Aorta (tissue), 5 donors: ENCODE measurements at places on chromosomes 4 and X.

DNA sequence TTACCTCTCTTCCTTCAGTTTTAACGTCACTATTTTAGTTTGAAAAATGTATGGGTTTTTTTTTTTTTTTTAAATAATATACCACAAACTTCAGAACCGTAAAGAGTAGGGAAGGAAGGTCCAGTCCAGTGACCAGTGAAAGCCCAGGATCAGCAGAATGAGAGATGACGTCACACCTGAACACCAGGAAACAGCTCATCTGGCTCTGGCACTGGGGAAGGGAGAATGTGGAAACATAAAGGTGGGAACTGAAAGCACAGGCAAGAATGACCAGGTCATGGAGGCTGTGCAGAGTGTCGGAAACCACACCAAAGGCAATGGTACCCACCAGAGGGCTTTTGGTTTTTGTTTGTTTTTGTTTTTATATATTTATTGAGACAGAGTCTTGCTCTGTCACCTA, 141.2 kb downstream of the DHX15 start:
- H3K36me3 ChIP-seq, result no peaks in the 10 kb centered on the region
- H3K4me3 ChIP-seq, result no peak overlapping the region
- H3K4me1 ChIP-seq, result no peaks in the 10 kb centered on the region
- no peaks in the 10 kb centered on the region for H3K27me3 ChIP-seq
- no peak for DNase-seq

GRCh38 chr4:140529434-140529833, 5.5 kb downstream of the ELMOD2 start:
- no peak overlapping the region for H3K27ac ChIP-seq
- H3K27me3 ChIP-seq, result no peaks in the 10 kb centered on the region
- no peak overlapping the region for H3K4me3 ChIP-seq
- DNase-seq, result no peak
- no peaks in the 10 kb centered on the region for H3K36me3 ChIP-seq
- no peaks in the 10 kb centered on the region for H3K4me1 ChIP-seq

DNA sequence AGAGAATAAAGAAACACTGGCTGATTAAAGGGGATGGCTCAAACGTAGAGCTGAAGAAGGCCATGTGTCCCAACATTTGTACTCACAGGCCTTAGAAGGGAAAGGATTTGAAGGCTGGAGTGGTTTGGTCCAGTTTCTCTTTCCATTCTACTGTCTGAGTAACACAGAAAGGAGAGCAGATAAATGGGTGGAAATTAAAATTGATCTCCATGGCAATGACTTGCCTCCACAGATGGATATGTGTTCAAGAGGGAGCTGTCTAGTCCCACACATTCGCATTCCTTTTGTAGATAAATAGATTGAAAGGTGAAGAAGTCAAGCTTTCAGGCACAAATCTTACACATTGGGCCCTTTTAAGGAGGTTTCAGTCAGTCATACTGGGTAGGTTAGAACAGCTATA, 74.6 kb downstream of the DOCK11 start:
- no peaks in the 10 kb centered on the region for H3K36me3 ChIP-seq
- no peaks in the 10 kb centered on the region for H3K27me3 ChIP-seq
- H3K4me1 ChIP-seq, result no peaks in the 10 kb centered on the region
- H3K4me3 ChIP-seq, result no peak overlapping the region
- DNase-seq, result no peak

DNA sequence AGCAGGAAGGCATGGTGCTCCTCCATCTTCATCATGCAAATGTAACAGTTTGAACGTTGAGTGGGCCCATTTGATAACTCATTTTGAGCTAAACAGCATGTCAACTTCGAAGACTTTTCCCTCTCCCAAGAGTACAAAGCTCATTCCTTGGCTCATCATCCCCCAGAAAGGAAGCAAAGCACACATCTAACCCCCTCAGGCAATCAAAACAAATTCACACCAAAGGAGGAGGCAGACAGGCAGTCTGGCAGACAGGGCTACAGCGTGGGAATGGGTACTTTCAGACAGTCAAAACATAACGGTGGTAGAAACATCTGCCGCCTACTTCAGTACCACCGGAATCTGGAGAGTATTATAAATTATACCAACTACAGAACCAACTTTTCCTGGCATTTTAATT, 81.7 kb downstream of the PCDH19 start:
- DNase-seq, result no peak
- H3K27me3 ChIP-seq, result no peaks in the 10 kb centered on the region
- no peak overlapping the region for H3K27ac ChIP-seq

- H3K36me3 ChIP-seq, result no peaks in the 10 kb centered on the region
- H3K4me1 ChIP-seq, result peaks cover 6% of the 10 kb centered on the region
- H3K4me3 ChIP-seq, result no peak overlapping the region
- no peaks in the 10 kb centered on the region for H3K27me3 ChIP-seq
- peak overlapping the region; percentile 74 for H3K27ac ChIP-seq
Measured at GRCh38 chr4:38099020-38099600, 138.9 kb downstream of the PTTG2 start.

GRCh38 chr4:144589512-144589911, 56.4 kb upstream of the HHIP start:
- DNase-seq, result no peak
- H3K4me3 ChIP-seq, result no peak overlapping the region
- H3K36me3 ChIP-seq, result no peaks in the 10 kb centered on the region
- H3K27ac ChIP-seq, result no peak overlapping the region
- no peaks in the 10 kb centered on the region for H3K4me1 ChIP-seq

DNA sequence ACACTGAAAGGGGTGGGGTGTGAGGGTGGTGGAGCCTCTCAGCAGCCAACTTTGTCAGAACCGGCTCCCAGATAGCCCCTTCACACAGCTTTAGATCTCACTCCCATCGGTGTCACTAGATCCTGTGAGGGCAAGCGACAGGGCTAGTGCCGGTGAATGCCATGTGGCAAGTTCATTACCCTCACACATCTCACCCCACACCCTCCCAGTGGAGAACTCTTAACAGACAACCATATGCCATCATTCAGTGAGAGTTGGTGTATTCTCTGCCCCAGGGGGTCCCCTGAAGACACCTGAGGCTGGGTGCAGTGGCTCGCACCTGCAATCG, 15.3 kb downstream of the SEPTIN6 start:
- no peak overlapping the region for H3K4me3 ChIP-seq
- DNase-seq, result no peak
- H3K36me3 ChIP-seq, result no peaks in the 10 kb centered on the region
- H3K4me1 ChIP-seq, result no peaks in the 10 kb centered on the region

DNA sequence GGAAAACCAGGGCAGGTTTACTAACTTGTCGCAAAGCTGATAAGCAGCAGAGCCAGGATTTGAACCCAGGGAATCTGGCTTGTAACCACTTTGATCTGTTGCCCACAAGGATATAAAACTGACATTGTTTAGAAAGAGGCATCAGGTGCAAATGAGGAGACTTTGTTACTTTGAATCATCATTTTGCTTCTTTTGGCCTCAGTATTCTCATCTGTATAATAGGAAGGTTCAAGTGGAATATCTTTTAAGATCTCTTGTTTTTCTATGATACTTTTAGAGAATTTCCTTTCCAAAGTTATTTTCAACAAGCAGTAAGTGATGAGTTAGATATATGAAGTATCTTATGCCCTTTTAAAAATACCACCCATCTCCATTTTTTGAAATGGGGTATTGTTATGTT, 57.8 kb upstream of the NAP1L5 start:
- H3K27me3 ChIP-seq, result no peaks in the 10 kb centered on the region
- peaks cover 8% of the 10 kb centered on the region for H3K4me1 ChIP-seq
- no peak for DNase-seq
- no peaks in the 10 kb centered on the region for H3K36me3 ChIP-seq
- H3K4me3 ChIP-seq, result no peak overlapping the region
- no peak overlapping the region for H3K27ac ChIP-seq

DNA sequence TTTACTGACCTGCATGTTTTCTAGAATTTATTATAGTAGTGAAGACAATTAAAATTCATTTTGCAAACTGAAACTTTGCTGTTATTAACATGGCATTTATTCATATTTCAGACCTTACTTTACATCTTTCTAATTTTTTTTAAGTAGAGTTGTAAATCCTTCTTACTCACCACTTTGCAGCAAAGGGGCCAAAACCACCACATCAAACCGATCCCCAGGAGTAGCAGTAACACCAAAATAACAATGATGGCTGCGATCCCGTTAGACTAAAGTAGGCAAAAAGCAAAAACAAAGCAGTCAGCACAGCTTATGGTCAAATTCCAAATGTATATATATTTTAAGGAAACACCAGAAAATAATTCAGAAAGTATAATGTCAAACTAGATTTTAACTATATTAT, 64.7 kb downstream of the ANTXR2 start:
- H3K4me1 ChIP-seq, result no peaks in the 10 kb centered on the region
- no peak overlapping the region for H3K27ac ChIP-seq
- DNase-seq, result no peak
- H3K36me3 ChIP-seq, result no peaks in the 10 kb centered on the region

DNA sequence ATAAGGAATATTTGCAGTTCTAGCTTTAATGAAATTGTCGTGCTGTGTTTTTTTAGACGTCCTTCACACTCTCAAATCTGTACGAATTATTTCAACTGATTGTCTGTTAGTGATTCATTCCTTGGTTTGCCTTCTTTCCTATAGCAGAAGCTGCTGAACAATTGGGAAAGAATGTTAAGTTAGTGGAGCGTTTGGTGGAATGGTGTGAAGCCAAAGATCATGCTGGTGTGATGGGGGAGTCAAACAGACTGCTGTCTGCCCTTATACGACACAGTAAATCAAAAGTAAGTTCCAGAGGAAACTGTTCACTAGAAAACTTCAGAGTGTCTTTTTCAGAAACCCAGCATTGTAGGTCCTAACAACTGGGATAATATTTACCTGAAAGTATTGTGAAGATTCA, 159.9 kb downstream of the RAP1GDS1 start:
- no peak overlapping the region for H3K27ac ChIP-seq
- no peaks in the 10 kb centered on the region for H3K4me1 ChIP-seq
- H3K36me3 ChIP-seq, result peaks cover 2% of the 10 kb centered on the region
- DNase-seq, result no peak
- no peak overlapping the region for H3K4me3 ChIP-seq

DNA sequence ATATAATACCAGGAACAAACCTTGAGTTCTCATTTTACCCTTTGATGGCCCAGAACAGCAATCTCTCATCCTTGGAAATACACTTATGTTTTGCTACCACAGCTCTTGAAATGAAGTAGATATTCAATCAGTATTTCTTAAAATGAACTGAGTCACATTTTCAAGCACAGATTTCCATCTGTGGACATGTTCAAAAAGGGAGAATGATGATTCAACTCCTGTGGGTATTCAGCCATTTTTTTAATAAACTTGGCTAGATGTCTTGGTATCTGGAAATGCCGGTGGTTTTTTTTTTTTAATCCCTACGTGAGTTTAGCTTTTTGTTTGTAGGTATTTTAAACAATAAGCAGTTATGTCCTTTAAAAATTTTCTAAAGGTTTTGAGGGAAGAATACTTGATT, 64.2 kb upstream of the TRPC5OS start:
- no peaks in the 10 kb centered on the region for H3K4me1 ChIP-seq
- H3K4me3 ChIP-seq, result no peak overlapping the region
- DNase-seq, result no peak
- no peak overlapping the region for H3K27ac ChIP-seq
